ENCODE measurements at places on chromosomes 5 and 9. TPM values are rescaled to one million over a fixed set of nuclear protein-coding genes. Genes with fewer than 3 reads are reported as not detected.

DNA sequence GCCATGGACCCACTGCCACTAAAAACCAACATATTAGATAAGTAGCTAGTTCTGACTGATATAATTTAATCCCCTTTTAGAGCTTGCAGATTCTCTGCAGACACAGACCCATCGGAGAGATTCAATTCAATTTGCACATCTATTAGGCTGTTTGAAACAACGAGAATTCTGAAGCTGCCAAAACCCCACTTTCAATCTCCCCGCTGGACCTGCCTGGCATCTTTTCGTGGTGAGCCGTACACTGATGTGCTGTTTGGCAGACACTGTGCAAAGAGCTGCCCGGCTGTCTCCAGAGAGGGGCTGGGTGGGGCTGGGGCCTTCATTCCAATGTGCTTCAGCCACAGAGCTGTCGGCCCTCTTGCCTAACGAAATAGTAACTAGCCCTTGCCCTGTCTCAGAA is 42.1 kb upstream of the FAM240B start:
- DNase-seq, result no peak

DNA sequence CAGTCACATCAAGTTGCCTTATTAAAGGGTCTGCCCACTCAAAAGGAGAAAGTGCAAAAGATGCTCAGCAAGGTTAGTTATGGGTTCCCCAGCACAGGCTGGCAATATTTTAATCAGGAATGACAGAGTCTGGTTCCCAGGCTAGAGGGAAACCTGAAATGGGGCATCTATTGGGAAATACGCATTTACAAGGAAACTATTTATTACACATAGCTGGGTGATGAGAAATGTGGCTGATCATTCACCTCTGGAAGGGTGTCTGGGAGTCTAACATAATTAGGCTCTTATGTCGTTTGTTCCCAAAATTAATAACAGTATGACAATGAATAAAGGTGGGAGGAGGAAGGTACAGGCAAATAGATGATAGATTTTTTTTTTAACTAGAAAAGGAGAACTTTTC is 314.7 kb downstream of the ENC1 start:
- no peak for DNase-seq

DNA sequence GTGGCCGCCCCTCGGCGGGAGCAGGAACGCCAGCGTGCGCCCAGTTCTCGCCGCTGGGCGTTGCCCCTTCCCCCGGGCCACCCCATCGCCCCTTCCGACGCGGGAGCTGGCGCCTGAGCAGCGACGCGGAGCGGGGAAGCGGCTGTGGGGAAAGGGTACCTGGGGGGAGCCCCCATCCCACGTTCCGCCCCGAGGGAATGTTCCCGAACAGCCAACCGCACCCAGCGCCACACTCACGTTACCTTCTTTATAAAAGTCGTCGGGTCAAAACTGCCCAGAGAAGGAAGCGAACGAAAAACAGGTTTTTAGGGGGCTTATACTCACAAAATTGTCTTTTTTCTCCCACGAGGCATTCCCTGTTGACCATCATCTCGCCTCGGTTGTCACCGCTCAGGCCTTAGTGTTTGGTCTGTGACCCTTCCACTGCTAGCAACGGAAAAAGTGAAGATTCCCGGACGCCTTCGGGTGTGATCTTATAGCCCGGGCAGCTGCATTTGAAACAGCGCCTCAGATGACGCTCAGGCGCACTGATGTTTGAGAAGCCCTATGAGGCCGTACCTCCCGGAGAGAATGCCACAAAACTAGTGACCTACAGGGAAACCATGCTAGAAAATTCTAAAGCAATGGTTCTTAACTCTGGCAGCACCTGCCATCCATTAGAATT is 475 bp upstream of the GOLM1 start:
- peak; percentile 54 for DNase-seq

The CSF1R gene
- total RNA-seq, result 1.2 TPM

The CDC25C gene
- 40.0 TPM for total RNA-seq

The RAI14 gene
- 30.6 TPM for total RNA-seq

GRCh38 chr5:169044962-169045361 is 256.0 kb downstream of the SLIT3 start:
- no peak for DNase-seq

- DNase-seq, result no peak
Measured at GRCh38 chr9:89015336-89015735, 24.1 kb downstream of the S1PR3 start.

GRCh38 chr5:142179776-142180387 is 71.3 kb downstream of the NDFIP1 start:
- DNase-seq, result no peak

GRCh38 chr9:136862849-136863622 is 3.1 kb downstream of the EDF1 start:
- DNase-seq, result no peak

The TAS2R1 gene
- not detected for total RNA-seq

- DNase-seq, result no peak
Measured at GRCh38 chr5:37663538-37663937, 176.3 kb downstream of the GDNF start.

The SPINK4 gene
- total RNA-seq, result not detected

DNA sequence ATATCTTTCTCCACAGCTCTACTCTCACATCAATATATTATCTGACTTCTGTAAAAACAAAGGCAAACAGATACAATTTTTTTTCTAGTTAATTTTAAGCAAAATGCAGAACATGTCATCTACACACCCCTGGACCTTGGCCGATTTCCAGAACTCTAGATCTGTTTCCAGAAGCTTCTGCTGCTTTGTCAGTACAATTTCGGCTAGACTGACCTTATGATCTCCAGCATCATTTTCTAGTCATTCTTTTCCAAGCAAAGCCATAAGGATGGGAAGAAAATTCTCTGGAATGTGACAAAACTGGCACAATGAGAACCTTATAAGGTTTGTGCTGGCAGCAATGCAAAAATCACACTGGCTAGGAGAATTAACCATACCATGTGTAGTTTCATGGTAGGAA is 132.8 kb upstream of the MPDZ start:
- DNase-seq, result no peak

The FBP2 gene
- total RNA-seq, result not detected

- no peak for DNase-seq
Measured at GRCh38 chr5:10289991-10290390, 17.7 kb downstream of the CMBL start.

The IFNB1 gene
- not detected for total RNA-seq

DNA sequence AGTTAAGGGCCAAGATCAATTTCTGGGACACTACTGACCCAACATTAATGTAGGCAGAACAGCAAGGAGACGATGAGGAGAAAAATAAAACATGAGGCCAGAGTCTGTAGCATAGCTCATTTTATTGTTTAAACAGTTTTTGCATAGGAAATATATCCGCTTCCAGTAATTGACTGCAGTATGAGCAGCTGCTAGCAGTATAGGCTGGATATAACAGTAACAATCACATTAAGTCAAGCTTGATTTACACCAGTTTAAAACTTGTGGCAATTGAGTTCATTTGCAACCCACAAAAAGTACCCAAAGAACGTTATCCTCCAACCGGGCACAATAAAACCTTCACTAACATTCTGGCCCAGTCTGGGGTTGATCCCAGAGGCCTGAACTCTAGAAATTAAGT is 232.2 kb downstream of the NFIB start:
- no peak for DNase-seq

DNA sequence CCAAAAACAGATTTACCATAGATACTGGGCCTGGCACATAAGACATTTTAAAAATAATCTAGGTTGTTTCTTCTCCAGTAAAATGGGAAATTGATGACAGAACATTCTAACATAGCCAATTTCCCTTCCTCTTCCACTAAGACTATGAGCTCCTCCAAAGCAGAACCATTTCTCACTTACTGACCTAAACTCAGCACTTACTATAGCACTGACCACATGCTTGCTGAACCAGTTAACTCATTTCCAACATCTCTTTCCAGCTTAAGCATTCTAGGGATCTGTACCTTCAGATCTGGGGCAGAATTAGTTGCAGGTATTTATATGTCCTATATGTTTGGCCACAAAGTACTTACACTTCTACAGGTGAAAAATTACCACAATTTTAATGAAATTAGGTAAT is 58.9 kb downstream of the TTC39B start:
- no peak for DNase-seq

DNA sequence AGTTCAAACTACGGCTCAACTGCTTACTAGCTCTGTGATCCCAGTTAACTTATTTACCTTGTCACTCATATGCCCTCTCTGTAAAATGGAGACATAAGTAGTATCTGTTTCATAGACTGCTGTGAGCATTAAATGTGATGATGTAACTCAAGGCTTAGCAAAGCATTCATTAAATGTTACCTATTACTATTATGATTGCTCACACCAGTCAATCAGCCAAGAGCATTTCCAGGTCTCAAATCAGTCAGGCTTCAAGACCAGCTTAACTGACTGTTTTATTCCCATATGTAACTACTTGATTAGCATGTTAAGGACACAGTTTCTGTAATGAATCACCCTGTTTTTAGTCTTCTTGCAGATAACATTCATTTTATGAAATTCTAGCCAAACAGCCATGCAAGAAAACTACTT is 413.3 kb downstream of the MLLT3 start:
- DNase-seq, result no peak

GRCh38 chr9:35741740-35742139 is 7.3 kb downstream of the GBA2 start:
- DNase-seq, result no peak

DNA sequence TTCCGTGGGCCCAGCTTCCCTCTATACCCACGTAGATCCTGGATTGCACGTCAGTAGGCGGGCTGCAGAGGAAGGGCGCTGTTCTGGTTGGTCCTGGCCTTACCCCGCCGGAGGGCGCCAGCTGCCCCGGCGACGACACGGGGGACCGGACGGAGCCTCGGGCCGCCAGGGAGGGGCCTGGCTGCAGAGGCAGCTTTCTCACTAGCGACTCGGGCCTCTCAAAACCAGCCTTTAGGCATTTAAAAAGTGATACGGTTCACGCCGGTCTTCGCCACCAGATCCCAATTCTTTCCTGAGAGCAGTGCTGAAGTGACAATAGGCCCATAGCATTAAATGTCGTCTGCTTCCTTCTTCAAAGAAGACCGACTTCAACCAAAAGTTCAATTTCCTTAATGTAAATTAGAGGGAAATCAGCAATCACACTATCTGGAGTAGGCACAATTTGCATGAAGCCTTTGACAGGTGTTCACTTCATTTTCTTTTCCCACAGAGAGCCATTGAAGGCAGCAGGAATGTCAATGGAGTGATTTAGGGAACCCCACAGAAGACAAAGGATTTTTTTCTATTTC is 17.6 kb upstream of the UBE2D2 start:
- no peak for DNase-seq

- no peak for DNase-seq
Measured at GRCh38 chr5:51829691-51830090, 446.4 kb downstream of the ISL1 start.

The FBN2 gene
- 18.5 TPM for total RNA-seq

The MINAR2 gene
- total RNA-seq, result not detected

DNA sequence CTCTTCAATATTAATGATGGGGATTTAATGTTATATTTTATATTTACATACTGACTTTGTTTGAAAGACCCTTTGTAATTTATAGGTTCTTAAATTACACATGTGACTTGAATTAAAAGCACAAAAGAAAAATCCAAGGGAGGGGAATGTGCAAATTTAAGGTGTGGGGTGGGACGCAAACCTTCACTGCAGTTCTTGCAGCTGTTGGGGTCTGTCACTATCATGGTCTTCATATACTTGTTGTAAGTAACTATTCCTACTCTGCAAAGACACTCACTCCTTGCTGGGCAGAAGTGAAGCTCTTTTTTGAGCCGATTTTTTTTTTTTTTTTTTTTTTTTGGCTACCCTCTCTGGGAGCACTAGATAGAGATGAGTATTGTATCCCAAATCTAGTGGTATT is 505.3 kb downstream of the ARHGEF28 start:
- DNase-seq, result no peak

- DNase-seq, result no peak
Measured at GRCh38 chr9:5392285-5392684, 45.4 kb downstream of the PLGRKT start.

GRCh38 chr5:117881426-117882230 is 1106.7 kb downstream of the DTWD2 start:
- no peak for DNase-seq

DNA sequence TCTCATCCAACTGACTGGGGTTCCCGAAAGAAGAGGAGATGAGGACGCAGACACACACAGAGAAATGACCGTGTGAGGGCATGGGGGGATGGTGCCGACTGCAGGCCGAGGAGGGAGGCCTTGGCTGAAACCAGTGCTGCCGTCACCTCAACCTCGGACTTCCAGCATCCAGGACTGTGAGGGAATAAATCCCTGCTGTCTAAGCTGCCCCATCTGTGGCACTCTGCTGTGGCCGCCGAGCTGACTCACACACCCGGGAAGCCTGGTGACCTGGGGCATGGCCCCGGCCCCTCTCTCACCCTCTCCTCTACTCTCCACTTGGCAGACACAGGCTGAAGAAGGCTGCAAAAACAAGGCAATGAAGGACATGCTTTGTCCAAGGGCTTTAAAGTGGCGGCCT is 4.4 kb upstream of the COL5A1 start:
- DNase-seq, result no peak

DNA sequence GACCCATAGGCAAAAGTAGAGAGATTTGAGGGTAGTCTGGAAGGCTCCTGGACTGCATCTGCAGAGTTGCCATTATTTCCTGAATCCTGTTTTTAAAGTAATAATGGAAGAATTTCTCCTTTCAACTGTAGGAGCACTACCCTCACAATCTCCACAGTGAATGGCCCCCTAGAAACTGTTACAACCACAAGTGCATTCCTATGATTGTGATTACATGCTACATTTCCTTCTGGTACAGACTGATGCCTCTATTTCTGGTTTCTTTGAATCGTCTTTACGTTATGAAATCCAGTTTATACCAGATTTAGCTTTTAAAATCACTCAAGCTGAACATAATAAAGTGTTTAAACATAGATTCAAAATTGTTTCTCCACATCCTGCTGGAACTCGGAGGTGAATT is 49.4 kb downstream of the FRMPD1 start:
- no peak for DNase-seq
